ENCODE measurements at places on chromosomes 3 and 15.

- no peak for DNase-seq
These were observed 20.3 kb upstream of the SUSD5 start for GRCh38 chr3:33238923-33239322.

GRCh38 chr3:127384717-127385539 is 97.1 kb upstream of the PRR20G start:
- no peak for DNase-seq

DNA sequence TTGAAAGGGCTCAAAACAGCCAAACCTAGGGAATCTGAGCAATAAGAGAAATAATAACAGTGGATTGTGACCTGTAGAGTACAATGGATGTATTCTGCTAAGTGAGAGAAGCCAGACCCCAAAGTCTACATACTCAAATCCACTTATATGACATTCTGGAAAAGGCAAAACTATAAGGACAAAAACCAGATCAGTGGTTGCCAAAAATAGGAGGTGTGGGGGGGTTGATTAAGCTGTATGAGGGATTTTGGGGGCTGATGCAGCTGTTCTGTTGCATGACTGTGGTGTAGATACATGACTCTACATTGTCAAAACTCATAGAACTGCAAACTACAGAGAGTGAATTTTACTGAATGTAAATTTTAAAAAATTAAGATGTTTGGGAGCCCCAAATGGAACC is 20.1 kb upstream of the CGNL1 start:
- DNase-seq: no peak

DNA sequence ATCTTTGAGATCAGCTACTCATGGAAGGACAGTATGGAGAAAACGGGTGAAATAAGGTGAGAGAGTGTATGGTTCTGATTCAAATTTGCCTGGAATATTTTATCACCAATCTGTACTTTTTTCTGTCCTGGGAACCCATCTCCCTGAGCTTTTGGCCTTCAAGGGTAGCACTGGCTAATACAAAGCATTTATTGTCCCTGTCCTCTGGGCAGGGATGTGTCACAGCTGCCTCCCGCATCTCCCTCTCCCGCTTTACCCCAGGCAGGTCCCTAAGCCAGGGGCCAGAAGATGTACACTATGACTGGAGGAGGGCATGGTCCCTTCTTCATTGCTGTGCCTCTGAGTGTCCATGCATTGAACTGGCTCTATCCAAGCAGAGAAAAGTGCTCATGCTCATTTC is 201.7 kb upstream of the CHRNA7 start:
- DNase-seq: no peak

- no peak for DNase-seq
These were observed 33.8 kb upstream of the RAB11A start for GRCh38 chr15:65835447-65835846.

DNA sequence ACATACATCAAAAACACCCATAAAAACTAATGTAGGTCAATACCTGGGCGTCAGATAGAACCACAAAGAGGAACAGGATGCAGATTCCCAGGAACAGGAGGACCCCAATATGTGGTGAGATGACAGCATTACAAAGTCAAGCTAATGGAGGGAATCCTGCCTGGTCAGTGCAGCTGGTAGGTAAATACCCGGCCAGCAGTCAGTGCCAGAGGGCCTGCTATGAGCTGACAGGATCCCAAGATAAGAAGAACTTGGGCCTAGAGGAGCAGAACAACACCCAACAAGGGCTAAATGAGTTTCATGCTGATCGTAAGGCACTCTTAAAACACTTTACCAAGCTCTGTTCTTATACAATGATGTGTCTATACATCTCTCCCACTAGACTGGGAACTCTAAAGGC is 61.2 kb upstream of the KCNMB2 start:
- no peak for DNase-seq

DNA sequence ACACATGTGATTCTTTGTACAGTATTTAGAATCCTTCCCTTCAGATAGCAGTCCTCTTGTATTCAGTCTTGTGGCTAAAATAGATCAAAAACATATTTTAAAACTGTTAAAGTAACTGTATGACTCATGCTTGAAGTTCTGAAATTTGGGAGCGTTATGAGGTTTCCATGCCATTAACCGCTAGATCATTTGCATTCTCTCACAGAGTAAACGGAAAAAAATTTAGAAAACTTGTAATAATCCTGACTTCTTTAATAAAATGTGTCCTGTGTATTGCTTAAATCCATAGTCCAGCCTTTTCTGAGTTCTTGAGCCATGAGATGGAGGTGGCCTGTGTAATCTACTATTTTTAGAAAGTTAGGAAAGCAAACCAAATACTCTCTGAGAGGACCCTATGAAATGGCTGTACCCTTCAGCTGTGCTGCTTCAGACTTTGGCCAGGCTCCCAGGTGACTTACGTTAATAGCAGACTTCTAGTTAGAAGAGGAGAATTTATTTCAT is 33.8 kb downstream of the MBNL1 start:
- no peak for DNase-seq

GRCh38 chr3:38204599-38205471 is 39.5 kb downstream of the OXSR1 start:
- no peak for DNase-seq

Data from B cell (primary cell).